ENCODE measurements at places on chromosomes 1 and 21.

- no peak for DNase-seq
Measured at GRCh38 chr1:5907966-5908365, 84.3 kb downstream of the NPHP4 start.

- no peak for DNase-seq
Measured at GRCh38 chr1:180964595-180964994, 51.9 kb downstream of the KIAA1614 start.

- DNase-seq, result no peak
Measured at GRCh38 chr1:154151311-154151710, 3.6 kb downstream of the NUP210L start.

GRCh38 chr1:29156543-29157268 is 25.0 kb downstream of the SRSF4 start:
- DNase-seq, result peak; percentile 93

DNA sequence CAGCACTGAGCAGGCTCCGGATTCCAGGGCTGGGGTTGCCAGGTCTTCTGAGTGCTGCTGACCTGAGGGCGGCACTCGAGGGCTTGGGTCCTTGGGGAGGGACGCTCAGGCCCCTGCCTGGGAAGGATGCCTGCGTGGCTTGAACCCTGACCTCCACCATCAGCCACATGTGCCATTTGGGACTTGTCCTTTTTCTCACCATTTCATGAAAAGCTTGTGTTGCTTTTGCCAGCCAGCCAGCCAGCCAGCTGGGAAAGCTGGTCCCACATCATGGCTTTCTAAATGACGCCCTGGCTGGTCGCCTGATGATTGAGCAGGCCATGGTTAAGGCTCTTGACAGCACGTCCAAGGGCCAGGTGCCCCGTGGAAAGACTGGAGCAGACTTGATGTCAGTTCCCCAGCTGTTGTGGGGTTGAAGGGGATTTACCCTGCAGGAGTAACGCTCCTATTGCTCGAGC is 168.7 kb downstream of the CAMTA1 start:
- no peak for DNase-seq

Data from ELF-1 (cell line).